ENCODE measurements at places on chromosomes 6 and 20.
A peak's percentile ranks its signal among the peaks of the same experiment; 100 is the strongest.

DNA sequence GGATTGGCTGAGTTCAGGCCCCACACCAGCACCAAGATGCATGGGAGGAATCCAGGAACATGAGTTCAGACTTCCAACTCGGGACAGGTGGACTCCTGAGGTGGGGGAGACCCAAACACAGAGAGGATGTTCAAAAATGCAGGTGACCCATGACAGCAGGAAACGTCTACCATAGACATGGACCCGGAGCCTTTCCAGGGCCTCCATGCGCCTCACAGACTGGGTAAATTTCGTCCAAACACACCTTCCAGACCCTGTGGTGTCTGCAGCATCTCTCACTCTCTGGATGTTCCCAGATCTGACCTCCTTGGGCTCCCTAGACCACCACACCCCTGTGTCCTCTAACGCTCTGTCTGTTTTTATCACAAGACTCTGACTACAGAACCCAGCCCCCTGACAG lies 87.7 kb downstream of the PXDC1 start:
- no peaks in the 10 kb centered on the region for H3K4me1 ChIP-seq
- H3K36me3 ChIP-seq = no peaks in the 10 kb centered on the region
- no peak overlapping the region for H3K4me3 ChIP-seq
- no peak for DNase-seq
- H3K27me3 ChIP-seq = no peaks in the 10 kb centered on the region
- H3K27ac ChIP-seq = no peak overlapping the region

- no peaks in the 10 kb centered on the region for H3K27me3 ChIP-seq
- no peaks in the 10 kb centered on the region for H3K4me1 ChIP-seq
- H3K27ac ChIP-seq = no peak overlapping the region
- peaks cover 43% of the 10 kb centered on the region for H3K36me3 ChIP-seq
These were observed 16.8 kb downstream of the CEP250 start for GRCh38 chr20:35472209-35472608.

DNA sequence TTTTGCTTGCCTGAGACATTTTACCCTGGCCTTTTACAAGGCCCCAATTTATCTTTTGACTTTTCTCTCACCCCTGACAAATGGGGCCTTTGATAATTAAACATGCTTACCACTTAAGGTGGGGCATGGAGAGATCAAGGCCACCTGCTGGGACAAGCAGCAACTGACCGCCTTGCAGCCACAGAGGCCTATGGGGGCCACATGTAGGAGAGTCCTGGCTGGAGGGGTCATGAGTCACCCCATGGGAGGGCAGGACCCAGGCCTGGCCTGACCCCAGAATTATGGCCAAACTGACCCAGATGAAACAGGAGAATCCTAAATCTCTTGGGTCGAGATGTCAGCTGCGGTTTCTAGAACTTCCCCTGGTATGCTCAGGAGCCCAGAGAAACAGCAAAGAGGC lies 8.5 kb upstream of the OCSTAMP start:
- H3K27me3 ChIP-seq = peaks cover 5% of the 10 kb centered on the region
- no peak for DNase-seq
- no peak overlapping the region for H3K27ac ChIP-seq

DNA sequence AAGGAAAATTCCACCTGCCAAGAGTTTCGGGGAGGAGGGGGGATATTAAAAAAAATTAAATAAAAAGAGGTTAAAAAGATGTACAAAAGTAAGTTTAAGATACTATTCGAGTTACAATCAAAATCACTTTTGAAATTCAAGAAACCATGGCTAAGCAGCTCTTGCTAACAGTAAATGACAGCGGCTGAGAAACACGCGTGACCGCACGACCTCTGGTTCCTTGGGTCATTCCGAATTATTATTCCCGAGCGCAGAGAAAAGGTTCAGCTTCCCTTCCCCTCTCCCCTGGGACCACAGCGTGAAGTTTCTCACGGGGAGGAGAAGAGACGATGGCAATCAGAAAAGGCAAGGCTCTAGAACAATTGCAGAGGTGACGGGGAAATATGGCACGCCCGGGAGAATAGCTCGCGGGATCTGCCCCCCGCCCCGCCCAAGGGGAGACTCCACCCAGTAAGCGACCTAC lies 496 bp downstream of the TMEM242 start:
- no peak for DNase-seq
- H3K27ac ChIP-seq = peak overlapping the region; percentile 95
- H3K27me3 ChIP-seq = no peaks in the 10 kb centered on the region
- peaks cover 32% of the 10 kb centered on the region for H3K4me1 ChIP-seq

Data from esophagus squamous epithelium (tissue), 5 donors.